A673 (cell line): ENCODE measurements at places on chromosomes 2 and 18. TPM values are rescaled to one million over a fixed set of nuclear protein-coding genes. Genes with fewer than 3 reads are reported as not detected.

The MARCHF4 gene
- total RNA-seq, result 2.4 and 6.1 TPM in 2 replicates

The TAF4B gene
- 2.0 and 2.5 TPM in 2 replicates for total RNA-seq

The LYPD1 gene
- 9.8 and 13.8 TPM in 2 replicates for total RNA-seq

The UGT1A5 gene
- not detected in 2 replicates for total RNA-seq

The CTLA4 gene
- not detected in 2 replicates for total RNA-seq

The DOK6 gene
- total RNA-seq, result 13.7 and 17.0 TPM in 2 replicates

- H3K4me1 ChIP-seq, result peaks cover 54% of the 10 kb centered on the region
- no peaks in the 10 kb centered on the region for H3K36me3 ChIP-seq
- no peak overlapping the region for H3K27ac ChIP-seq
- H3K4me3 ChIP-seq, result no peak overlapping the region
These were observed 77.5 kb upstream of the ITPRID2 start for GRCh38 chr2:181814057-181814491.

- H3K36me3 ChIP-seq, result no peaks in the 10 kb centered on the region
- H3K4me3 ChIP-seq, result no peak overlapping the region
- H3K27ac ChIP-seq, result no peak overlapping the region
These were observed 134.0 kb upstream of the HDAC4 start for GRCh38 chr2:239534581-239535412.

- H3K36me3 ChIP-seq, result no peaks in the 10 kb centered on the region
- no peak for DNase-seq
- H3K27me3 ChIP-seq, result no peaks in the 10 kb centered on the region
- peaks cover 9% of the 10 kb centered on the region for H3K4me1 ChIP-seq
- no peak overlapping the region for H3K27ac ChIP-seq
These were observed 32.6 kb downstream of the EDAR start for GRCh38 chr2:108956375-108956774.

DNA sequence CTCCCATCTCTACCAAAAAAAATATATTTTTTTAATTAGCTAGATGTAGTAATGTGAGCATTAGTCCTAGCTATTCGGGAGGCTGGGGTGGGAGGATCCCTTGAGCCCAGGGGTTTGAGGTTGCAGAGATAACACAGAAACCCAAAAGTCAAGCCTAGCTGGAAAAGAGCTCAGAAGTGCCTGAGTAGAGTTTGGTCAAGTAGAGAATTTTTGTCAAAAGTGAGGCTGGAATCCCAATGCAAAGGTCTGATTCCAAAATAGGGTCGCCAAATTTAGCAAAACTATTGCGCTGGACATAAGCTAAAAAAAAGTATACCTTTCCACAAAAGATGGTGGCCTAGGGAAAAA, 15.5 kb upstream of the MSH6 start:
- no peak overlapping the region for H3K4me3 ChIP-seq
- H3K36me3 ChIP-seq, result no peaks in the 10 kb centered on the region
- no peak for DNase-seq
- no peak overlapping the region for H3K27ac ChIP-seq
- H3K4me1 ChIP-seq, result no peaks in the 10 kb centered on the region

DNA sequence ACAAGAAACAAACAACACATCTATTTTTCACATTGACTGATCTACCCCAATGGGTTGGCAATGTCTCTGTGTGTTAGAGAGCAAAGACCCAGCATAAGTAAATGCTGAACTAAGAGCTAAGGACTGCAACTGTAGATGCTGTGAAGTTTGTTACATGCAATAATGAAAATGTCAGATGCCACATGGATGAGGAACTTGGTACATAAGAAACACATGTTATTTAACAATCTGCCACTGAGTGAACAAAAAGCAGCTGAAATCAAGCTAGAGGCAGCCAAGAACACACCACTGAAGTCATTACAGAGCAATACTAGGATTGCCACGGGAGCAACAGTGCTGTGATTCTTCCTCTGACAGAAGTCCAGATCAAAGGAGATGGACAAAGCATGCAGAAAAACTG, 389.4 kb downstream of the CDH2 start:
- no peaks in the 10 kb centered on the region for H3K36me3 ChIP-seq
- H3K27me3 ChIP-seq, result peaks cover 37% of the 10 kb centered on the region
- H3K27ac ChIP-seq, result no peak overlapping the region
- H3K4me3 ChIP-seq, result no peak overlapping the region
- DNase-seq, result no peak
- no peaks in the 10 kb centered on the region for H3K4me1 ChIP-seq

- H3K27ac ChIP-seq, result peak overlapping the region; percentile 99
- H3K36me3 ChIP-seq, result no peaks in the 10 kb centered on the region
- peak overlapping the region; percentile 92 for H3K4me3 ChIP-seq
- no peak for DNase-seq
These were observed 1.7 kb downstream of the MIB1 start for GRCh38 chr18:21742315-21742687.

DNA sequence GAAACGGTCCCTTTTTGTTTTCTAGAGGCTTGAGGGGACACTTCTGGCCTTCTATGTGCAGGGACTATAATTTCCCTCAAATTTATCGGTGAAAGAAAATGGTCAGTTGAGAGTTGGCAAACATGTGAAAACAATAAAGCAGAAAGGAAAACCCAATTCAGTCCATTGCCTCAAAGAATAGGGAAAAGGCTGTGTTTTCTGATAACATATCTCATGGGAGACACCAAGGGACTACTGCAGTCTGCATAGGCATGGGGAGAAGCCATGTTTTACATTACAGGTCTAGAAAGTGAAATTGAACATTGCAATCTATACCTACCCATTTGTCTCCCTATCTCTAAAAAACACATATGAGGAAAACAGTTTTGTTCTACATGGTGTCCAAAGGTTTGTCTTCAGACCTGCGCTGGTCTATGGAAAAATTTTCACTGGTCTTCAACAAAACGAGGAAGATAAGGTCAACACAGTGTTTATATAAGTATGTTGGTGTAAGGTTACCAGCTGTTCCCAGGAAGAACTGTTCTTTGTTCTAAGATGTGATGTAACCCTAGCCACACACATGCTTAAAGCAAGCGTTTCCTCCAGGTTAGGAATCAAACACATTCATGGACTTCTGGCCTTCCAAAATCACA, 179.7 kb downstream of the MREG start:
- H3K27ac ChIP-seq, result no peak overlapping the region
- no peaks in the 10 kb centered on the region for H3K27me3 ChIP-seq
- H3K36me3 ChIP-seq, result no peaks in the 10 kb centered on the region
- H3K4me3 ChIP-seq, result no peak overlapping the region

- no peaks in the 10 kb centered on the region for H3K4me1 ChIP-seq
- H3K27me3 ChIP-seq, result no peaks in the 10 kb centered on the region
- no peak overlapping the region for H3K4me3 ChIP-seq
- no peak overlapping the region for H3K27ac ChIP-seq
- DNase-seq, result no peak
These were observed 221.5 kb upstream of the ACVR2A start for GRCh38 chr2:147623328-147623727.

DNA sequence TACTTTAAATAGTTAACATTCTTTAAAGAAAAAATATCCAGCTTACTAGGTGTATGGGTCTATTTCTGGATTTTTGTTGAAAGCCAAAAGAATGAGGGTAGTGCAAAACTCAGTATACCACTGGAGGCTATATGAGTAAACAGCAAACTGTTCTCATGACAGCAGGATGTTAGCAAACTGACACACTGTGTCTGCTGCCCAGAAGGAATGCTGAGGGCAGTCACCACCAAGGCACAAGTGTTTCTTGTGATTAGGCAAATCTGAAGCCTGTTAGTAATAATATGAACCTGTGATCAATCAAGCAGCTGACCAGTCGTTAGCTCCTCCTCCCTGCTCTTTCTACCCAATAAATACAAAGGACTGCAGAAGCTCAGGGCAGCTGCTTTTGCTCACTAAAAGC, 50.5 kb upstream of the SULT1C3 start:
- no peak overlapping the region for H3K4me3 ChIP-seq
- H3K36me3 ChIP-seq, result no peaks in the 10 kb centered on the region
- no peaks in the 10 kb centered on the region for H3K27me3 ChIP-seq
- no peaks in the 10 kb centered on the region for H3K4me1 ChIP-seq
- no peak for DNase-seq

- no peak overlapping the region for H3K4me3 ChIP-seq
- H3K27me3 ChIP-seq, result no peaks in the 10 kb centered on the region
- no peak for DNase-seq
- H3K4me1 ChIP-seq, result peaks cover 6% of the 10 kb centered on the region
These were observed 36.7 kb upstream of the SPTBN1 start for GRCh38 chr2:54419388-54419787.

GRCh38 chr2:424306-425171, 136.6 kb upstream of the ALKAL2 start:
- DNase-seq, result no peak
- no peak overlapping the region for H3K27ac ChIP-seq
- no peaks in the 10 kb centered on the region for H3K27me3 ChIP-seq
- H3K4me1 ChIP-seq, result no peaks in the 10 kb centered on the region
- no peak overlapping the region for H3K4me3 ChIP-seq
- no peaks in the 10 kb centered on the region for H3K36me3 ChIP-seq
